ENCODE measurements at places on chromosomes 11 and 22. TPM values are rescaled to one million over a fixed set of nuclear protein-coding genes. Genes with fewer than 3 reads are reported as not detected.

The CATSPERZ gene
- total RNA-seq = not detected

The KCTD14 gene
- total RNA-seq = 7.8 TPM

The HBE1 gene
- 23.8 TPM for total RNA-seq

The SUSD2 gene
- 5.3 TPM for total RNA-seq

The ELF5 gene
- total RNA-seq = 44.6 TPM

The NARS2 gene
- 26.0 TPM for total RNA-seq

The RIMBP3C gene
- total RNA-seq = 0.82 TPM

The GP1BB gene
- total RNA-seq = 16.9 TPM

The SART1 gene
- total RNA-seq = 60.9 TPM

The PRG2 gene
- total RNA-seq = 2.0 TPM

The RFPL1 gene
- not detected for total RNA-seq

The OR51I1 gene
- 0.64 TPM for total RNA-seq

The NPAS4 gene
- 3.1 TPM for total RNA-seq

The KCNQ1OT1 gene
- 11.5 TPM for total RNA-seq

The OR10G6 gene
- not detected for total RNA-seq

The YAP1 gene
- total RNA-seq = 166 TPM

The C2CD3 gene
- total RNA-seq = 26.4 TPM

The CABP2 gene
- not detected for total RNA-seq

The PRRG4 gene
- total RNA-seq = 4.0 TPM

The WBP2NL gene
- total RNA-seq = 7.7 TPM

The MYOD1 gene
- total RNA-seq = 11.8 TPM

The APOA4 gene
- 0.35 TPM for total RNA-seq

The OR52I2 gene
- not detected for total RNA-seq
